ENCODE measurements at places on chromosomes 7 and 10.

DNA sequence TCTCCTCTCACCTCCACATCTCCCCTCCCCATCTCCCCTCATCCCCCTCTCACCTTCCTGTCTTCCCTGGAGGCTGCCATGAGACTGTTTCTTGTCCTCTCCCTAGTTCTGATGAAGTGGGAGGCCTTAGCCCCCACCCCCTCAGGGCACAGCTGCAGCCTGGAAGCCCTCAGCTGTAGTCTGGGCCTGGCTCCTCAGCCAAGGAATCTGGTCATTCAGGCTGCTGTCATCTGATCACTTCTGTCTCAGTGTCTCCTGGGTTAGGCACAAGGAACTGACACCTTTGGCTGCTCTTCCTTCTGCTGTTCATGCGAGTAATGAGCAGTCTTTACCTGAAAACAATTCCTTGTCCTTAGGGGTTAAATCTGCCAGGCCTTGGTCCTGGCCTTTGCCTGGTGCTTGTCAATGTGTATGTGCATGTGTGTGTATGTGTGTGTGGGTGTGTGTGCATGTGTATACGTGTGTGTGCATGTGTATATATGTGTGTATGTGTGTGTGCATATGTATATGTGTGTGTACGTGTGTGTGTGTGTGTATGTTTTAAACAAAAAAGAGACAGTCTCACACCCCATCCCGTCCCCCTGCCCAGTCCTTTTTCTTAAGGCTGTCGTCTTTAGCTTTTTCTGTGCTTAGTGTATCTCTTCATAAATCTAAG lies 153.5 kb upstream of the TMEM72 start:
- DNase-seq, result no peak

- DNase-seq, result no peak
Observed at GRCh38 chr10:91590142-91590903, 42.5 kb downstream of the PPP1R3C start.

DNA sequence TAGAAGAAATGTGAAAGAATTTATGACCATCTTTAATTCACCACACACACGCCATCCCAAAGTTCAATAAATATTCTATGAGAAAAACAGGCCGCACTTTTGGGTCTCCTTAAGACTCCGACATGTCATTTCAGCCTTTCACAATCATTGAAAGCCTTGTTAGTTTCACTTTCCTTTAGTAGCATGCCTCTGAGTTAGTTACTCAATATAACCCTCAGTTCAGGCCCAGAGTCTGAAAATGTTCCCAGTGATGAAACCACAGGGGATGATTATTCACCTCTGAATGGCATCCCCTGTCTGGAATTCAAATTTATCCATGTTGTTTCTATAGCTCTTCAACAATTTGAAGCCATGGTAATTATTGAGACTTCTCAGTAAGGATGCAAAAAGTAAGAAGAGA lies 278.1 kb upstream of the NRP1 start:
- no peak for DNase-seq

DNA sequence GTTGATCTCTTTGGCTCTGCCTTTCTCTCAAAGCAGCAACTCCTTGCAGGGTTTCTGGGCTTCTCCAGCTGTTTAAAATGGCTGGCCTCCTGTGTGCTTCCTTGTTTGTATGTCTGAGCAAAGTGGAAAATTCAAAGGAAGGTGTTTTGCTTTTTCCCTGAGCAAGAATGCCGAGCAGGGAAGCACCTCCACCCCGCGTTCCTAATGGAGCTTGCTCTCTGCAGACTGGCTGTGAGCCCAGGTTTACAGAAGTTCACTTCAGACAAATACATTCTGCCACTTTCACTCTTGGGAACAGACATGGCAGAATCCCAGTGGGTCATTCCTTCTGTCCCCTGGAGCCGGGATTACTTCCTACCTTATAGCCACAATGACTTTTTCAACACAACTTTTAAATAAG lies 181.8 kb upstream of the AGK start:
- DNase-seq, result no peak

- no peak for DNase-seq
Observed at GRCh38 chr10:72740528-72740927, 48.6 kb downstream of the MCU start.

DNA sequence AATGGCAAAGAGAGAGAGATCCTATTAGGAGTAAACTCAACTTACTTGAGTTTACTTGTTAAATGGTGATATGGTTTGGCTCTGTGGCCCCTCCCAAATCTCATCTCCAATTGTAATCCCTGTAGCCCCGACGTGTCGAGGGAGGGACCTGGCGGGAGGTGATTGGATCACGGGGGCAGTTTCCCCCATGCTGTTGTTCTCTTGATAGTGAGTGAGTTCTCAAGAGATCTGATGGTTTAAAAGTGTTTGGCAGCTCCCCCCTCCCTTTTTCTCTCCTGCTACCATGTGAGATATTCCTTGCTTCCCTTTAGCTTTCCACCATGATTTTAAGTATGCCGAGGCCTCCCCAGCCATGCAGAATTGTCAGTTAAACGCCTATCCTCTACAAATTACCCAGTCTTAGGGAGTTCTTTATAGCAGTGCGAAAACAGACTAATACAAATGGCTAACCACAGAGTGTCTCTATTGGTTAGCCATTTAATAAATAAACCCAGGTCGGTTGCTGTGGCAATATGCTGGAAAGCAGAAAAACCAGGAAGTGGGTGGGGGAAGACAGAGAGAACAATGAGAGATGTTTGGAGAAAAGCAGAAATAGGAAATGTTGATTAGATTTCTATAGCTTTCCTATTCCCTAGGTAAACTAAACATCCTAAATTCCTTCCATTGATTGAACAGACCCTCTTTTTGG lies 3.0 kb upstream of the STMP1 start:
- DNase-seq, result no peak

- DNase-seq, result no peak
Observed at GRCh38 chr10:5036511-5036910, 32.9 kb upstream of the AKR1C2 start.

DNA sequence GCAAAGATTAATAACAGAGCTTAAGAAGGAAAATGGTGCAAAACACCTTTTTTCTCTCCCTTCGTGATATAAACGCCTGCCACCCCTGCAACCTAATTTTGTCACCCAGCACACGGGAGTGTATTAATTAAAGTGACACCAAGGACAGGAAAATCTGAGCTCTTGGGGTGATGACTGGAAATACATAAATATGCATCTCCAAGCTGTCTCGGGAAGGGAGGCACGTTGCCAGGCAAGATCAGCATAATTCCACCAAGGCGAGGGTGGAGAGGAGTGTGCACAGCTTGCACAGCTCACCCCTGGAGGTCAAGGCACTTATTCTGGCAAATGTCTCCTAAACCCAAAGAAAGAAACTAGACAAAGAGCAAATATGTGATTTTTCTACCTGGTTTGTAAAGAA lies 700.9 kb downstream of the GRID1 start:
- DNase-seq, result no peak

DNA sequence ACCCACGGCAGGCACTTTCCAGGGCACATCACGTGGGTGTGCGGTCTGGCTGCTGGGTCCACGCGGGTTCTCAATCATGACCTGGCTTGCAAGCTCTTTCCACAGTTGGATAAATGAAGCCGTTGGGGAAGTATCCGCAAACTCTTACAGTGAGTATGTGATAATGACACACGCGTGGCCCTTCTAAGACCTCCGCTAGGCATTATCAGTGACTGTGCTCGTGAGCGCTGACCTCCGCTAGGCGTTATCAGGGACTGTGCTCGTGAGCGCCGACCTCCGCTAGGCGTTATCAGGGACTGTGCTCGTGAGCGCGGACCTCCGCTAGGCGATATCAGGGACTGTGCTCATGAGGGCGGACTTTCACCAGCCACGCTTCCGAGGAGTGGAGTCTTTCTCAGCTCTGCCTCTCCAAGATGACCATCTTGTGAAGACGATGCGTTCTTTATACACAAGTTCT lies 107.0 kb downstream of the WDR37 start:
- DNase-seq, result peak; percentile 4

DNA sequence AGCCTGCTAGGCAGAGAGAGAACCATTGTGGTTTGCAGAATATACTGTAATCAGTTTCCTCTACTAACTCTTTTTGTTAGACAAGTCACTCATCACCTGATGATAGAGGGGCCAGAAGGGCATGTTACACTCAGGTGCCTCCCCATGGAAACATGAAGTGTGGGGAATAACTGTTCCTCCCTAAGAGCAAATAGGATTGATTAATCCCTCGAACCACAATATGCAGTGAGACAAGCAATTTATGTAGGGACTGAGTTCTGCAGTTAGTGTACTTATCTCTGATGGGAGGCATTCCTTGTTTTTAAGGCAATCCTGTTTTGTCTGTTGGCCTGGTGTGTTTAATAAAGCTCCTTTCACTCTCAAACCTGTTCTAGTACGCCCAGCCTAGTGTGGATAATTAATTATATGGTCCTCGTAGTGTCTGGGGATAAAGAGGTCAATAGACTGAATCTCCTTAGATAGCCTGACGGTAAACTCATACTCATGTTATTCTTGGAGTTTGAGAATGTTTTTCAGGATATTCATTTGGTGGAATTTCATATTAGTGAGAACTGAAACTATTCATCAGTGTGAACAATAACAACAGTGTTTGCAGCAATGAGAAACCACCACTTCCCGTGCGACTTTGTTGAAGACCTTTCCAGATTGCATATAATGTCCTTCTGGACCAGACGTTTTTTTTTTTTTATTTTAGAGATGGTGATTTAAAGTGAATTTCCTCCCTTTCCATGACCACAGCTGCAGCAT lies 344.8 kb upstream of the FZD8 start:
- no peak for DNase-seq

DNA sequence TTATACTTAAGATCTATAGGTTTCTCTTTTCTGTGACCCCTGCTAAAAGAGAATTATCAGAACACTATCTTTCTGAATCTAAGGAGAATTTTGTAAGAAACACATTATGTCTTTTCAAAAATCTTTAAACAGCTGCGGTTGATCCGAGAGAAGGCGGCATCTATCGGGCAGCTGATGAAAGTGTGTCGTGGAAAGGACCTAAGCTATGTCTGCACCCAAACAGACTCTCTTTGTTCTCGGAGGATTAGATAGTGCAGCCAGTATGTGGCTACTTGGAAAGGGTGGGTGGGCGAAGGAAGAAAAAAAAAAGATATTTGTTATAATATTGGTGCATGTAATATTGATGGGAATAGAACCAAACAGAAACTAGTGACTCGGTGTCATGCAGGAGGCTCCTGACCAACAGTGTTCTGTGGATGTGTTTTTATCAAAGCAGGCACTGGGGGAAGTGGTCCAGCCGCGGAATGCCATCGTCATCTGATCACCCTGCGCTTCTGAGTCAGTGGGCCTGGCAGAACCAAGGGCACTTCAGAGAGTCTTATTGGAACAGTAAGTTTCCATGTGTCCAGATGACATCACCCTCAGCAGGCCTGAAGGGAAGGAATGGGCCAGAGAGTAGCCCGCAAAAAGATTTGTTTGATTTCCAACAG lies 509.7 kb upstream of the AKR1E2 start:
- no peak for DNase-seq

GRCh38 chr10:6128591-6129251 lies 39.9 kb downstream of the RBM17 start:
- no peak for DNase-seq

GRCh38 chr7:149319376-149319775 lies 57.4 kb downstream of the ZNF783 start:
- DNase-seq, result no peak

DNA sequence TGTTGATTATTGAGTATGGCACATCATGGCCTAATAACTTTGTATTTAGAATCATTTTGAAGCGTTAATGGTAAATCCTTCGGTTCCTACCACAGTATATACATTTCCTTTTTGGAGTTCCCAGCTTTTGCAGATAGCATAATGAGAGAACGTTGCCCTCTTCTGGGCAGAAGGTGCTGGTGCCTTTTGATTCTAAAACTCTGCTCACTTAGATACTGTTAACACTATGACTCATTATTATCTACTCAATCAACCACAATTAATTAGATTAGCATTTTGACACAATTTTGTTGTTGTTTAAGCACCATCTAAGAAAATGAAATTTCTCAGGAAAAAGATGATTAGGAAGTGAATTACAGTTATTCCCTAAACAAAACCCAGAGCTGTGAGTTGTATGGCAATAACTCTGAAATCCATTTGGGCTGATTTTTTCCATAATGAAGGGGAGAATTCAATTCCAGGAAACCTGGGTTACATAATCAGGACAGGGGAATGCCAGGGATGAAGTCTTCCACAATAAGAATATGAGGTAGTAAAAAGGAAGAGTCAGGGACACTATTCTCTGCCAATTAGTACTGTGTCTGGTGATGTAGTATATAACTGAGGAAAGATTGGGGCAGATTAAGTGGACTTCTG lies 11.5 kb upstream of the DLD start:
- DNase-seq, result peak; percentile 54

- no peak for DNase-seq
Observed at GRCh38 chr7:54864663-54865062, 105.7 kb upstream of the SEC61G start.

- no peak for DNase-seq
Observed at GRCh38 chr10:73837072-73837471, 25.7 kb upstream of the NDST2 start.

DNA sequence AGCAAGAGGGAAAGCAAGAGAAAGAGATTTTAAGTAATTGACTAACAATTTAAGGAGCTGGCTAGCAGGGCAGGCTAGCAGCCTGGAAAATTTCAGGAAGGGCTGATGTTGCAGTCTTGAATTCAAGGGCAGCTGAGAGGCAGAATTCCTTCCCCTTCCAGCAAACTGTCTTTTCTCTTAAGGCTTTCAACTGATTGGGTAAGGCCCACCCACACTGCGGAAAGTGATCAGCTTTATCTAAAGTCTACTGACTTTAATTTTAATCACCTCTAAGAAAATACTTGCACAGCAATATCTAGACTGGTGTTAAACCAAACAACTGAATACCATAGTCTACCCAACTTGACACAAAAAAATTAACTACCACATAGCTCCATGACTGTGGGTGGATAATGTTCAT lies 303.9 kb downstream of the FZD1 start:
- DNase-seq, result no peak

- DNase-seq, result no peak
Observed at GRCh38 chr10:44576702-44577191, 191.8 kb upstream of the CXCL12 start.

- no peak for DNase-seq
Observed at GRCh38 chr10:102900006-102900405, 18.1 kb upstream of the CNNM2 start.

- DNase-seq, result no peak
Observed at GRCh38 chr10:100501423-100501822, 18.2 kb downstream of the SEC31B start.

DNA sequence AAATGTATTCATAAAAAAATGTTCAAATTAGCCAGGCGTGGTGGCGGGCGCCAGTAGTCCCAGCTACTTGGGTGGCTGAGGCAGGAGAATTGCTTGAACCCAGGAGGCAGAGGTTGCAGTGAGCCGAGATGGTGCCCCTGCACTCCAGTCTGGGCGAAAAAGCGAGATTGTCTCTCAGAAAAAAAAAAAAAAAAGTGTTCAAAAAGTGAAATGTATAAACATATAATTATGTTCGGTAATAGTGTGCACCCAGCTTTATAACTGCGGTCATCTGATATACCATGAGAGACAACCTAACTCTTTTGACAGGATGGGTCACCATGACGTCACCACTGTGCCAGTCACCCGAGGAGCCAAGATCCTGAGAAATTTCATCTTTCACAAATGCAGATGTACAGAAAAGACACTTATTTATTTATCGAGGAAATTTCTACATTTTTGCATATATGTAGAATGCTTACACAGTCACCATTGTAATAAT lies 594 bp upstream of the RP9 start:
- no peak for DNase-seq

GRCh38 chr10:125057158-125058001 lies 103.0 kb downstream of the CTBP2 start:
- peak; percentile 47 for DNase-seq

- DNase-seq, result no peak
Observed at GRCh38 chr10:129131457-129132132, 335.4 kb upstream of the MGMT start.
